ENCODE measurements at places on chromosomes 2 and 18.

DNA sequence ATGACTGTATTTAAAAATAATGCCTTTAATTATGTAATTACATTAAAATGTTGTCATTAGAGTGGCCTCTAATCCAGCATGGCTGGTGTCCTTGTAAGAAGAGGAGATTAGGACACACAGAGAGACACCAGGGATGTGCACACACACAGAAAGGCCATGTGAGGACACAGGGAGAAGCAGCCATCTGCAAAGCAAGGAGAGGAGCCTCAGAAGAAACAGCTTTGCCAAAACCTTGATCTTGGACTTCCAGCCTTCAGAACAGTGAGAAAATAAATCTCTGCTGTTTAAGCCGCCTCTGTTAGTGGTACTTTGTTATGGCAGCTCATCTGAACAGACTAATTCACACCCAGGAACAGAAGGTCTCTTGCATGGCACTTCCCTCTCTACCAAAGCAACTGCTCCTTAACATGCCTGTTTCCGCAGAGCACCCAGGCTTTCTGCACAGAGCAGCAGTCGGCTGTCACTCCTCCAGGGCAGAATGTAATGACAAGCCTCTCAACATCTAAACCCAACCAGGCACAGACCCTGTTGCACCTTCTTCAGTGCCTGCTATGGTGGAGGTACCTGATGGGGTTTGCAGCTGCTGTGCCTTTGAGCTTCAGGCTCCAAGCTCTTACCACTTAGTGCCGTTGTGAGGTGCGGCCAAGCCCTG lies 377.7 kb downstream of the TDRD15 start:
- DNase-seq, result no peak

DNA sequence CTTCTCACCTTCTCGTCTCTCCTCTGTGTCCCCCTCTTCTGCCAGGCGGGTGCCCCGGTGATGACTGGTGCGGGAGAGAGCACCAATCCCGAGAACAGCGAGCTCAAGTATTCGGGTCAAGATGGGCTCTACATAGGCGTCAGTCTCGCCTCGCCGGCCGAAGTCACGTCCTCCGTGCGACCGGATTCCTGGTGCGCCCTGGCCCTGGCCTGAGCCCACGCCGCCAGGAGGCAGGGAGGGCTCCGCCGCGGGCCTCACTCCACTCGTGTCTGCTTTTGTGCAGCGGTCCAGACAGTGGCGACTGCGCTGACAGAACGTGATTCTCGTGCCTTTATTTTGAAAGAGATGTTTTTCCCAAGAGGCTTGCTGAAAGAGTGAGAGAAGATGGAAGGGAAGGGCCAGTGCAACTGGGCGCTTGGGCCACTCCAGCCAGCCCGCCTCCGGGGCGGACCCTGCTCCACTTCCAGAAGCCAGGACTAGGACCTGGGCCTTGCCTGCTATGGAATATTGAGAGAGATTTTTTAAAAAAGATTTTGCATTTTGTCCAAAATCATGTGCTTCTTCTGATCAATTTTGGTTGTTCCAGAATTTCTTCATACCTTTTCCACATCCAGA lies 31.3 kb downstream of the GATA6 start:
- no peak for DNase-seq

GRCh38 chr2:167424803-167425755 lies 536.8 kb downstream of the XIRP2 start:
- DNase-seq, result no peak

- DNase-seq, result no peak
Observed at GRCh38 chr2:30373881-30374302, 73.2 kb upstream of the LCLAT1 start.

GRCh38 chr2:190811811-190812210 lies 68.8 kb upstream of the GLS start:
- DNase-seq, result no peak

GRCh38 chr18:13521418-13521817 lies 204.9 kb downstream of the FAM210A start:
- no peak for DNase-seq

DNA sequence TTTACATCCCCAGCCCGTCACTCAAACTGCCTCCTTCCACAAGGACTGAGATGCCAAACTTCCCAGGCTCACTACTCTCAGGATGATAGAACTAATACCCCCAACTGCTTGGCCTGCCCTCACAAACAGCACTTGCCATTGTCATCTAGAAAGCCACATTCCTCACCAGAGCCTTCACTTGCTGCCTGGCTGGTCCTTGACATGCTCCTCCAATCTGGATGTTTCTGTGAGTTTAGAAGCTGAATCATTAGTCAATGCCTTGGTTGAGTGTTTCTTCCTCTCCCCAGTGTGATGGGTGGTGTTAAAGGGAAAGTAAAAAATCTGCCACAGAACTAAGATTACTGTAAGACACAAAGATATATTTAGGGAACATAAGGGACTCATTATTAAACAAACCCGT lies 52.5 kb downstream of the MARCHF4 start:
- DNase-seq, result no peak

GRCh38 chr2:99944019-99944418 lies 198.4 kb downstream of the AFF3 start:
- no peak for DNase-seq

GRCh38 chr2:72144632-72145288 lies 2.9 kb downstream of the CYP26B1 start:
- no peak for DNase-seq

DNA sequence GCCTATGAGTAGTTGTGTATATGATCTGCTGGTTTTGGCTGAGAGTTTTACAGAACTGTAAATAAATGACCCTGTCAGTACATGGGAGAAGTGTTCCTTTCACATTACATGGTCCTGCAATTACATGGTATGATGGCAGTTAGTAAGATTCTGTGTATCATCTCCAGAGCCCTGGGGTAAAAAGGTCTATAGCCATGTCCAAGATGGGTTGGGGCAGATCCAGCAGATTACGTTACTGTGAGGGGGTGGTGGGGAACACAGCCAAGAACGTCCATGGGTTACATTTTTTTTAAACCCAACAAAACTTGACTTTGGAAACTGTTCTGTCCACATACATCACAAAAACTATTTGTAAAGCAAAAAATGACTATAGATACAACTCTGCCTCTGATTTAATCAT lies 64.2 kb upstream of the LMAN1 start:
- no peak for DNase-seq

DNA sequence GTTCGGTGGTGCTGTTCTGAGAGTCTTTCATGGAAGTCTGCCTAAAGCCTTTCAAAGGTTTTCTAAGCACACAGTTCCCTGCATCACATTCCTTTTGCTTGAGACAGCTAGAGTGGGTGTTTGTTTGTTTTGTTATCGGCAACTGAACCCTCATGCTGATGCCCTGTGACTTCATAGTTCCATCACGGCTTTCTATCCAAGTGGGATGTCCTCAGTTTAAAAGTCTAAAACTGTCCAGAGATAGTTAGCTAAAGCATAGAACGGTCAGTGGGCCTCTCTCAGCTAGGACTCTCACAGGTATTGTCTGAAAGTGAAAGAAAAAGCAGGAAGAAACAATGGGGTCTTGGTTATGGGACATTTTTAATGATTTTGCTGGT lies 337.3 kb downstream of the OSR1 start:
- no peak for DNase-seq

- DNase-seq, result peak; percentile 64
Observed at GRCh38 chr2:46239847-46240181, 57.4 kb upstream of the EPAS1 start.

GRCh38 chr2:154392256-154392655 lies 306.2 kb upstream of the KCNJ3 start:
- no peak for DNase-seq

GRCh38 chr2:184847331-184847730 lies 249.0 kb downstream of the ZNF804A start:
- DNase-seq, result no peak

GRCh38 chr2:25557179-25558036 lies 116.0 kb downstream of the DTNB start:
- no peak for DNase-seq

- DNase-seq, result no peak
Observed at GRCh38 chr2:105849431-105850179, 104.9 kb downstream of the NCK2 start.

- DNase-seq, result no peak
Observed at GRCh38 chr2:233799716-233800115, 21.6 kb downstream of the MROH2A start.

DNA sequence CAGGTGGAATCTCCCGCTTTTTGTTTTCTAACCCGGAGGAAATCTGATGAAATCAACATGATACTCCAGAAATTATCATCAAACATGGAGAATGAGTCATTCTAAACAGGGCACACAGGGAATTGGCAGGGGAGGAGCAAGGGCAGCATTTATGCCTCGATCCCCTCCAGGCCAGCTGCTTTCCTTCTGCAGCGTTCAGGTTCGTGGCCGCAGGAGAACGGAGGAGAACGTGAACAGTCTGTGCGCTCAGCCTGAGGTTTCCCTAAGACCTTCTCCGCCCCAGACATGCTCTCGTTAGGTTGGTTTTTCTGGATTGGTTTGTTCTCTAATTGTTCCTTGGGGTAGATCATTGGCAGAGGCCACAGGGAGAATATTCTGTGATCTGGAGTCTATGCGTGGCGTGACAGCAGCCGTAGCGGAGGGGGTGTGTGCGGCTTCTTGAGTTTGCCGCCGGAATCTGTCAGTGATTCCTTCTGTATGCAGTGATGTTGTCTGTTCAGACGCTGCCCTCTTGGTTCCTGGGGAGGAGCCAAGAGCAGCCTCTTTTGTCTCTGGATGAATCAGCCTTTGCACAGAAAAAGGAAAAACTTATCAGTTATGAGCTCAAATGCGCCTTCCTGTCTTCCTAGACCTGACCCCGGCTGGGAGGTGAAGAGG lies 75.9 kb downstream of the SH3BP4 start:
- DNase-seq, result no peak

GRCh38 chr2:53438100-53438499 lies 329.5 kb upstream of the CHAC2 start:
- DNase-seq, result no peak

- no peak for DNase-seq
Observed at GRCh38 chr2:191127235-191127634, 23.6 kb downstream of the STAT4 start.

DNA sequence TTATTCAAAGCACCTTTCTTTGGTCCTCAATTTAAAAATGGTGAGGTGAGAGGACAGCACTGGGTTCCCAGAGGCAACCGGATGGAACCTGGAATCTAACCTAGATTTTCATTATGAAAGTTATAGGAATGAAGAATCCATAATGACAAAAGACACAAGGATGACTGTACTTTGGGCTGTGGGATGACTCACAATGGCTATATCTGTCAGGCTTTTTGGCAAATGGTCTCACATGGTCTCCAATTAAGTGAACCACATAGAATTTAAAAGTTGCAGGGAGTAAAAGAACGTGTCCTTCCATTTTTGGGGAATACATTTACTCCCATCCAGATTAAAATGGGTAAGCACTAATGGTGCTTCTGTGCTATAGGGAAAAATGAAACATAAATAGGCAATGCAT lies 31.8 kb upstream of the LYPD1 start:
- no peak for DNase-seq

- peak; percentile 86 for DNase-seq
Observed at GRCh38 chr2:85420536-85421259, 2.2 kb downstream of the SH2D6 start.

Data from CD4-positive, alpha-beta T cell treated with Interferon alpha-2 for 1 hour (primary cell).